ENCODE measurements at places on chromosomes 2 and 18.

GRCh38 chr18:58609536-58609993 is 19.3 kb downstream of the ALPK2 start:
- DNase-seq, result no peak

GRCh38 chr18:59799383-59800015 is 100.3 kb upstream of the PMAIP1 start:
- DNase-seq, result no peak

DNA sequence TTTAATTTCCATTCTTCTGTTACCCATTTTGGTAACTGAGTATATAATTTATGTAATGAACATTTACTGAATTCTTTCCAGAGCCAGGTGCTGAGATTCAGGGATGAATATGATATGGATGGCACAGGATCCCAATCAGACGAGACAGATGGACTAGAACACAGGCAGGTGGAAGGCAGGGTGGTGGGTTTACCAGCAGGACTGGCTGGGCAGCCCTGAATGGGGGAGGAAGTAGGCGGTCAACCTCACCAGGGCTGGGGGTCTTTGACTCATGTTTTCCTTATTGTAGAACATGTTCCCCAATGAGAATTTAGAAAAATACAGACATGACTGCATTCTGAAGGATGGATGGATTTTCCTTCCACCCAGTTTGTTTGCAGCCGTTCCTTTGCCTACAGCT is 80.3 kb downstream of the CIB4 start:
- DNase-seq, result no peak

DNA sequence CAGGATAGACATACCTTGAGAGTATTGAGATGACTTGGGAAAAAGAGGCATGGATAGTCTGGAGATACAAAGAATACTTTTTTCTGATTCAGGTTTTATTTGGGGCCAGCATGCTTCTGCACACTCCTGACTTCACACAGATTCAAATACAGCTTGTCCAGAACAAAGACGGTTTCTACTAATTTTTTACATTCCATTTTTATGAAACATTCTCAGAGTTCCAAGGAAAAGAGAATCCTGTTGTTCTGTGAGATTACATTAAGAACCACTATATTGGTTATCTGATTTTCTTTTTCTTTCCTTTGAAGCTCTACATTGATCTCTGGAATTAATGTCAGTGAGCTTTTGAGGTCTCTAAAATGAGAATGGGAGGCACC is 41.0 kb downstream of the PTPRM start:
- DNase-seq, result no peak

DNA sequence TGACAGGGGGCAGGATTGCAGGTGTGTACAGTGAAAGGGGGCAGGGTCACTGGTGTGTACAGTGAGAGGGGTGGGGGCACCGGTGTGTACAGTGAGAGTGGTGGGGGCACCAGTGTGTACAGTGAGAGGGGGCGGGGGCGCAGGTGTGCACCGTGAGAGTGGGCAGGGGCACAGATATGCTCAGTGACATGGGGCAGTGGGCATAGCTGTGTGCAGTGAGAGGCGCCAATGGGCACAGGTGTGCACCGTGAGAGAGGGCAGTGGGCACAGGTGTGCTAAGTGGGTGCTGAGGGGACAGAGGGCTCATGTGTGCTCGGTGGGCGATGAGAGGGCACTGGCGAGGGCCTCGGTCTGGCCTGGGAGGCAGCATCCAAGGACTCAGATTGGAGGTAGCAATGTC is 63.0 kb downstream of the GREB1 start:
- DNase-seq, result no peak

- no peak for DNase-seq
Measured at GRCh38 chr2:27988306-27988705, 97.8 kb downstream of the BABAM2 start.

DNA sequence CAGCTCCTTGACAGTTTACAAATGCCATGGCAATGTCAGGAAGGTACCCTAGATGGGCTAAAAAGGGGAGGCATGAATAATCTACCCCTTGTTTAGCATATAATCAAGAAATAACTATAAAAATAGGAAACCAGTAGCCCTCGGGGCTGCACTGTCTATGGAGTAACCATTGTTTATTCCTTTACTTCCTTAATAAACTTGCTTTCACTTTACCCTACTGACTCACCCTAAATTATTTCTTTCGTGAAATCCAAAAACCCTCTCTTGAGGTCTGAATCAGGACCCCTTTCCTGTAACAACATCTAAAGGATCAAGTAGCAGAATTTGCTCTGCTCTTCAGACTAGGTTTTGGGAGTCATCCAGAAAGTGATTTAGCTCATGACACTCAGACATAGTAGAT is 43.7 kb downstream of the CD8B2 start:
- no peak for DNase-seq

DNA sequence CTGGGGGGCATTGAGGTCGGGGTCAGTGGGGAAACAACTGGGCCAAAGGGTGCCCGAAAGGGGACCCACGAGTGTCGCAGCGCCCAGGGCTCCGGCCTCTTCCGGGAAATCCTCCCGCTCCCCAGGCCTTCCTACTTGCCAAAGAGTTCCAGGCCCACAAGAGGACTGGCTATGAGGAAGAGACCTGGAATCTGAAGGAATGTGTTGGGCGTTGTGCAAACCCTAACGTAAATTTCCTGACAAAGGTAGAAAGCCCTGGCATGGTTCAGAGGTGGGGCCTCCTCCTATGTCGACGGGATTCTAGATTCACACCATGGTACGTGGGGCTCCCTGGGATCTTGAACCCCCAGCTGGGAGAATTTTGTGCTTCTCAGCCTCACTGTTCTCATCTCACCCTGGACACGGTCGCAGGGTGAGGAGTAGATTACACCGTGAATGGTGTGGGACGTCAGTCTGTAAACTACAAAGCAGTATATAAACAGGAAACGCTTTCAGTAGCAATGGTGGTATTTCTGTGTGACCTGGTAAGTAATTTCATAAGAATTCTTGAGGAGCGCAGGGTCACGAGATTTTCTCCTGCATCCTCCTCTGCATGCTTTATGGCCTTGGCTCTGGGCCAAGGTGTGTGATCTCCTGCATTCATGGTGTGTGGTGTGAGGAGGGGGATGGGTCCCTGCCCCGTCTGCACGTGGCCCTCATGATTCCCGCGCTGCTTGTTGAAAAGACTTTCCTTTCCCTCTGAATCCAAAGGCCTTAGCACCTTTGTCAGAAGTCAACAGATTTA is 868 bp downstream of the HSBP1L1 start:
- DNase-seq, result no peak

DNA sequence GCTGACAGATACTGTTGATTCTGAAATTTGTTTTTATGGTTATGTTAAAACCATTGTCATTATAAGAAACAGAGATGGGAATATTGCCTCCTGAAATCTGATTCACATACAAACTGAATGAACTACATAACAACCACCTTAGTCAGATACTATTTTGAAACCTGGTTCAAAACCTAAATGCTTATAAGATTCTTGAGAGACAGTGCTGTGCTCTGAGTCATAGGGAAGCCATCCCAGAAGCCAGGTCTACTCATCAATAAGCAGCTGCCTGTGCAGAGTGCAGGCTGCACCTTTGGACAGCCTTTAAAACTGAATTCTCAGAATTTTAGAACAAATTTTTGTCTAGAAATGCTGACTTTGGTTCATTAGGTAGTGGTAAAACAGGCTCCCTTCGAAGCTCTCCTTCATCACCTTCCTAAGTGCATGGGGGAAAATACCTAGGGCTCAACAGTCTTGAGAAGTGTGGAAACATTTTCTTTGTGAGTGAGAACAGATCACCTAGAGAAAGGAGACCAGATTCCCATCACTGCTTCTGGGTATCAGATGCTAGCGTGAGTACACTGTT is at the start of gene SERPINB7:
Gene SERPINB7 (plus strand): TSS at position 253 of the 565 bp plus-strand sequence. CDS start 6,955 bp downstream, outside the sequence.
- no peak for DNase-seq

DNA sequence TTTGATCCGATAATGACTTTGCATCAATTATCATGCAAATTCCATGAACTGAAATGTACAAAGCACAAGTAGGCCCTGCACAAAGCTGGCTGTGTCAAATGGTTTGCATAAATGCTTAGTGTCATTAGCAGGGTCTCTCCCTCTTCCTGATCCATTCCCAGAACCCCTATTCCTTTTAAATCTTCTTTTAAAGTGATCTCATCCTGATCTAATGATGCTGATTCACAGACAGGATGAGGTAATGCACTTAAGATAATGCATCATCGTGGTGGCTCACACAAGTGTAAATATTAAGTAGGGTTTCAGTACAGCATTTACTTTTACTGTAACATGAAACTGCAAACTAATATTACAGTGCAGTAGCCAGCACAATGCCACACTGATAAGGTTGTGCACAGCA is 304.8 kb upstream of the SOX11 start:
- no peak for DNase-seq

- no peak for DNase-seq
Measured at GRCh38 chr18:3368193-3368592, 81.8 kb upstream of the TGIF1 start.

DNA sequence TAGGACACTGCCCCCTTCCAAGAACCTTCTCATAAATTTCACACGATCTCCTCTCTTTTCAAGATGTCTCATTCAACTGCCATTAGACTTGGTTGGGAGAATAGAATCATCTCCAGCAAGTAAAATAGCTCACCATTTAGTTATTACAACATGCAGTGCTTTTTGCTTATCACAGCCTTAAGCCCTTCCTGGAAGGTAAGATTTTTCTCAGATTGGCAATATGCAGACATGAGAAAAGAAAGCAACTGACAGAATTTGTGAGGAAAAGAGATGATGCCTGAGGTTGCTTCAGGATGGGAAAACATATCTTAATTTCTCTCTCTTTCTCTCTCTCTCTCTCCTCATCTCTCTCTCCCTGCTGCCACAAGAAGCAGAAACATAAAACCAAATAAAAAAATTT is 855.1 kb upstream of the ACVR2A start:
- DNase-seq, result no peak

DNA sequence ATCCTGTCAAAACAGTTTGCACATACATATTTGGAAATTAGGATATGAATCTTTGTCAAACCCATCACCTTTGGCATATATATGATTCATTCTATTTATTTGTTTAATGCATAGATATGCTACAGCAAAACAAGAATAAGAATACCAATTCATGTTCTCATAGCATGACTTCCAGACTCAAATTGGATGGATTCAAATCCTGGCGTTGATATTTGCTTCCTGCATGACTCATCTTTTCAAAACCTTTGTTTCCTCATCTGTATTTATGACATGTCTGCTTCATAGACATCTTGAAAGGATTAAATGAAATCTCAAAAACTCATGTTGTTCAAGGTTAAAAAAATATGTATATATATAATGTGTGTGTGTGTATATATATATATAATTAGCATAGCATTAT is 261.3 kb downstream of the MBD5 start:
- DNase-seq, result no peak

GRCh38 chr18:67651438-67651837 is 134.9 kb upstream of the DSEL start:
- DNase-seq, result no peak

DNA sequence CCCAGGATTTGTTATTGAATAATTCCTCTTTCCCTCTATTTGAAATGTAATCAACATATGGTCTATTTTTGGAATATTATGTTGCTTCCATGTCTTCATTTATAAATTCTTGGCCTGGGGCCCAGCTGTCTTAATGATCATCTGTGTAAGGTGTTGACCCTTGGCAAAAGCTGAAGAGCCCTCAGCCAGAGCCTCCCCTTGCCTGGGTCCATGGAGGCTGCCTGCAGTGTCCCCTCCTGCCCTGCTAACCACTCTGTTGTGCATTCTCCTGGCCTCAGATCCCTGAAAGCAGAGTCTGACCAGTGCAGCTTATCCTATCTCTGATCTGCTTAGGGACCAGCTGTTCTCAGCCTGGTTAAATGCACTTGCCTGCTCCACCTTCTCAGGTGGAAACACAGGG is 226.1 kb upstream of the APCDD1 start:
- DNase-seq, result no peak

GRCh38 chr2:172986040-172986439 is 89.6 kb upstream of the MAP3K20 start:
- DNase-seq, result no peak

- DNase-seq, result peak; percentile 77
Measured at GRCh38 chr2:241443486-241444223, 64.7 kb downstream of the STK25 start.

DNA sequence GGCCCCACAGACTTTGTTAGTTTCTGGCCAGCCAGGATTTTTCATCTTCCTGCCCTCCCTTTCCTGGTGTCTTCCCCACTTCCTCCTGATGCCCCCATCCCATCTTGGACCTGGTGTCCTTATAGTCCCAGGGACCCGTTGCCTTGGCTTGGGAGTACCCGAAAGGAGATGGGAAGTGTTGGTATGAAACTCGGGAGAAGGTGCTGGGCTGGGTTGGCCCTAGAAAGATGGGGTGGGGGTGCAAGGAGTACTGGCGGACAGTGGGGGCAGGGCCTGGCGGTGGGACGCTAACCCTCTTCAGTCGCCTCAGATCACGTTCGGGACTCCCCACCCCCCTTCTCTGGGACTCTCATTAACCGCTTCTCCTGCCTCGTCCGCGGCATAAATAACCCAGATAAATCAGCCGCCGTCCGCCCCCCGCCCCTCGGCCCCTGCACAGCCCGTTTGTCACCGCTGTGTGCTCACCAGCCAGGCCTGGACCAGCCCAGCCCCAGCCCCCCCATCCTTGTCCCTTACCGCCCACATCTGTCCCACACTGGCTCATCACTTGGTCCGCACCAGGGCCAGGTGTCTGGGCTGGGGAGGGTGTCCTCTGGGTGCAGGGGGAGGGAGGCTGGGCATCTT is 3.7 kb upstream of the ASIC4 start:
- DNase-seq, result no peak

DNA sequence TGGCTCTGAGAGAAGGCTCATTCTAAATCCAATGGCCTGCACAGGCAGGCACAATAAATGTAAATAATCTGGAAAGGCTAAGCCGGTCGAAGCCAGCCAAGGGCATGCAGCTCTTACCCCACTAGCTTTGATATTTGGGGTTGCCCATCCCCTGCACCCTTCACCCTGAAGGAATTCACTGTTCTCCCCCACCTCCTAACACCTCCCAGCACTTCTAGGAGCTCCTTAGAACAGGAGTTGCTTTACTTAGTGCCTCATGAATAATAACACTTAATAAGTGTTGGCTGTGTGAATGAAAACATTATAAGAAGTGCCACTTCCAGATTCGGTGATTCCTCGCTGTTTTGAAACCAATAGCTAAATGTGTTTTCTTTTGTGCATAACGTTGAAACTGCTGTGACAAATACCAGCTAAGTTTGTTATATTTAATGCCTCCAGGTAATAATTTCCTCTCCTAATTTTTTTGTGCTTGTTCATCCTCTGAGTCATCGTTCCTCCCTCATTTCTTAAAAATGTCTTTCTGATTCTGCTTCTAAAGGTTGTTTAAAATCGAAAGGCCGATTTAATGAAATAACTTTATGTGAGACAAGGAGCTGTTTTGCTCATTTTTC is 458.8 kb downstream of the METTL4 start:
- no peak for DNase-seq

- no peak for DNase-seq
Measured at GRCh38 chr18:55868909-55869308, 280.9 kb upstream of the TCF4 start.

DNA sequence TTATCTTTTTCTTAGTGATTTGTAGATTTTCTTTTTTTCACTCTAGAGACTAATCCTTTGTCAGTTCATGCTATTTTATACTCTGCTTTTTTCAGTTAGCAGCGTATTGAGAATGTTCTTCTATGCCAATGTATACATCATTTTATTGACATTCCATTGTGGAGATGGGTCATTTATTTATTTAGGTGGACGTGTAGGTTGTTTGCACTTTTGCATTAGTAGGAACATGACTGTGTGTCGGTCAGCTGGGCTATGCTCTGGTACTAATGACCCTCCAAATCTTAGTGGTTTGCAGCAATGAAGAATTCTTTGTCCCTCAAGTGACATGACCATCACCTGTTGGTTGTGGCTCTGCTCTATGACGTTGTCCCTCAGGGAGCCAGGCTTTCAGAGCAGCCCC is 33.6 kb downstream of the HPCAL1 start:
- DNase-seq, result no peak

- DNase-seq, result no peak
Measured at GRCh38 chr2:10985260-10985659, 73.5 kb downstream of the KCNF1 start.
